ENCODE measurements at places on chromosomes 4 and X.
A peak's percentile ranks its signal among the peaks of the same experiment; 100 is the strongest.

DNA sequence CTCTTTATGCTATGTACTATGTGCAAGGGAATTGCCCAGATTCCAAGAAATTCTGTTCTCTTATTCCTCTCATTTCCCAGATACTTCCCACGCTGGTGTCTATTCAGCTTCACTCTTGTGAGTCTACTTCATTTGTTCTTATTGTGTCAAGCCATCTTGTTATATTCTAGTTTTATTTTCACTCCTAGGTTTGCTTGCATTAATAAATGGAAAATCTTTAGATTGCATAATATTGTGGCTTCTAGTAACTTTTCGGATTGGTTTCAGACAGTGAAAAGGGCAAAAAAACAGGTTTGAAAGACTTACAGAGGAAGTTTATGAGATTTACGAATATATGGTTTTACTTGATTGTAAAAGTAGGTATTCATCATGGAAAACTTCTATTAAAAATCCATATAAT lies 128.4 kb downstream of the BTC start:
- no peak for DNase-seq

DNA sequence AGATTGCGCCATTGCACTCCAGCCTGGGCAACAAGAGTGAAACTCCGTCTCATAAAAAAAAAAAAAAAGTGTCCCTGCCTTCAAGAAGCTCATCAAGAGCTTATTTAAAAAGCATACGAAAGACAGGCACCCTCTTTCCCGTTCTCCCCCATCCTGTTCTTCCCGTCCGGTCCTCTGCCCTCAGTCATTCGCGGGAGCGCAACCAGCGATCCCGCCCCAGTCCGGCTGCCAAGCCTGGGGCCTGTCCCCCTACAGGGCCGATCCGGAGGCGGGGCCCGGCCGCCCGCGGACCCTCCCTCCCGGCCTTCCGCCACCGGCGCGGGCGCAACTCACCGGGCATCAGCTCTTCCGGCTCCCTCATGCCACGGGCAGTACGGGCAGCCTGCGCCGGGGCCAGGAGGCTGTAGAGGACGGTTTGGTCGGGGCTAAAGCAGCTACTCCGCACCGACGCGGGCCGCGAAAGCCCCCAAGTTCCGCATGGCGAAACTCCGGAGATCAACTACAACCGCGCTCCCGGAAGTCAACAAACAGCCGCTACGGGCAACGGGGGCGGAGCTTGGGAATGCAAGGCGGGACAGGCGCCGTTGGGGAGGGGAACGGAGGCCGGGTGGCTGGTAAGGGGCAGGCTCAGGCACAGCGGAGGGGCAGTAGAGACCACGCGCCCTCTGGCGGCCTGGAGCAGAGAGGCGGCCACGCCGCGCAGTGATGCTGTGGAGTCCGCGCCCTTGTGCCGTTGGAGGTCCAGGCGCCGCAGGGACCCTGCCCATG lies at the start of gene RPGR:
TSS of gene RPGR (minus strand) at position 503 of the 768 bp plus-strand sequence. CDS start at position 361, 142 bp downstream.
- DNase-seq, result peak; percentile 88

GRCh38 chr4:151389311-151389710 lies 19.7 kb upstream of the FHIP1A start:
- DNase-seq, result no peak

- no peak for DNase-seq
These were observed 43.2 kb upstream of the NKX1-1 start for GRCh38 chr4:1449475-1449832.

DNA sequence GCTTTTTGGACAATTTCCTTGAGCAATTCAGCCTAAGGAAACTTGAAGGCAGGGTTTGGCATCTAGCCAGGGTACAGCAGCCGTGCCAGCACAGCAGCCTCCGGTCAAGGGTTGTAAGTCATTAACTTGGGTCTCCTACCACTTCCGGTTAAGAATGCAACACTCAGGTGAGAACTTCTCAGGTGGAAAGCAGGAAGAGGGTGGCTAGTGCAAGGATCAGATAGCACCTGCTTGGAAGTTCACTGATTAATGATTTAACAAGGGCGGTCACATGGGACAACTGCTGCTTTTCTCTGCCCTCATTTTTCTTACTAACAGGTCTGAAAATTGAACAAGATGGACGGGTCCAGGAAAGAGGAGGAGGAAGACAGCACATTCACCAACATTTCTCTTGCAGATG lies 30.1 kb upstream of the SCOC start:
- no peak for DNase-seq

DNA sequence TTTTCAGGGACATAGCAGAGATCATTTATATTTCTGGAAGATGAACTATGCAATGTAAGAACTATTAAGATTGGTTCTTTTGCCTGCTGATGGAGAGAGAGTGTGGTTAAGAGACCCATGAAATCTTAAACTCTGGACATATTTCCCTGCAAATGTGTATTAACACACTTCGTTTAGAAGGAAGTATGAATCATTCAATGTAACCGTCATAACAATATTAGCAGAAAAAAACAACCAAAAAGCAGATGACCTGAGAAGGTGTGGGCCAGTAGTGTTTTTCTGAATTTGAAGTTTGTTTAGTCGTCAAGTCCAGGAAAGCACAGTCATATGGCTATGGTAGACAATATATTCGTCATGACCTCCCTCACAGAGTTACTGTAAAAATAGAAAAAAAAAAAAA lies 2.5 kb upstream of the TMPRSS11D start:
- DNase-seq, result no peak

- DNase-seq, result no peak
These were observed 7.6 kb upstream of the DUSP9 start for GRCh38 chrX:153639177-153640044.

DNA sequence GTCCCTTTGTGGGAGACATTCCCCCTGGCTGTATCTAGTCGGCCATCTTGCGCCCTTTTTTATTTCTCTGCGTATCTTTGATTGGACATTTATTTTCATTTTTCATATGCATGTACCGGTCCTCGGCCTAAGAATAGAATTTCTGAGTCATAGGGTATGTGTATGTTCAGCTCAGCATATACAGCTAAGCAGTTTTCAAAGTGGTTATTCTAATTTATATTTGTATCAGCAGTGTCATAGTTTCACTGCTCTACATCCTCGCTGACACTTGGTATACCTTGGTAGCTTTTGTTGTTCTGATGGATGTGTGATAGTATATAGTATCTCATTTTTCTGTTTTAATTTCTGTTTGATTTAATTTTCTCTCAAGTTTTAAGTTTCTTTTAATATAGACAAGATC lies 38.7 kb downstream of the BEX3 start:
- no peak for DNase-seq

DNA sequence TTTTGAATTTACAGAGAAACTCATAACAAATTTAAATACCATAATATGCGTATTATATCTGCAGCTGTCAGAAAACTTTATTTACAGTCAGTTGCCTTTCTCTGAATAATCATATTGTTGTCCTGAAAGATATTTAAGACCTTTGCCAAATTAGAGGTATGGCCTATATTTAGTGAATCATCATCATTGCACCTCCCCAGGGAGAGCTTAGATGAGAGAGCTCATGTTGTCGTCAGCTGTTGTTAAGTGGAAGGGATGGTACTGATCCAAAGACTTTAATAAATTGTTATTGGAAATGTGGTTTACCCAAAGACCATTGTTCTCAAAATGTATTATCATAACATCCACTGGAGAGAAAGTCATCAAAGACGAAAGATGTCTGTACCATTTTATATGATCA lies 128.6 kb downstream of the HTR2C start:
- no peak for DNase-seq
